ENCODE measurements at places on chromosomes 5 and 9.

DNA sequence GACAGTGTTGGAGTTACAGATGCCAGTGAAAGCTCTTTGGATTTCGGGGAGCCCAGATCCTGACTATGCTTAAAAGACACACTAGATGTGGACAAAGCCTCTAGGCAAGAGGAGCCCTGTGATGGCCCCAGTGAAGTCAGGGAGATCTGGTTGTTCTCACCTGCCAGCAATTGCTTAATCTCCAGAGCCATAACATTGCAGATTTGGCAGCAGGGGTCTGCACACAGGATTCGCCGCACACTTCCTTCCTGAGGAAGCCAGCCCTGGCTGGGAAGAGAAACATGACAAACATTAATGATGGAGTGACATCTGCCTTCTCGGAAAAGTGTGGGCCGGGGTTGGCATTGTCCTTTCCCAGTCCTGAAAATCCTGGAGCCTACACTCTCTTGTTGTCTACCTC lies 65.2 kb upstream of the PHF24 start:
- DNase-seq: no peak

DNA sequence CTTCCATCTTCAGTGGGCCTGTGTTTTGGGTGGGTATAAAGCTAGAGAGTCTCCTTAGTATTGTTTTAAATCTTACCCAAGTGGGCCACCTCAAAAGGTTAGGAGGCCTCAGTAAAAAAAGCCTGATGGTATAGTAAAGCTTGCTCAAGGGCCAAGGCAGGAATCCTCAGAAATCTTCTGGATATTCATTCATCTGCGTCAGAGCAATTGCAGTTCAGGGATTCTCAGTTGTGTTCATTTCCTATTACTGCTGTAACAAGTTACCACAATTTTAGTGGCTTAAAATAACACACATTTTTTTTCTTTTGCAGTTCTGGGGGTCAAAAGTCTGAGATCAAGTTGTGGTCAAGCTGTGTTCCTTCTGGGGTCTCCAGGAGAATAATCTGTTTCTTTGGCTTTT lies 985.5 kb downstream of the TLE4 start:
- DNase-seq: no peak

GRCh38 chr9:137485343-137486140 lies 26.4 kb upstream of the NSMF start:
- DNase-seq: no peak

- no peak for DNase-seq
Measured at GRCh38 chr5:31993165-31993961, 180.8 kb downstream of the GOLPH3 start.

- DNase-seq: peak; percentile 70
Measured at GRCh38 chr5:317086-317811, 4.3 kb upstream of the AHRR start.

- no peak for DNase-seq
Measured at GRCh38 chr9:134993416-134993815, 75.7 kb upstream of the FCN1 start.

GRCh38 chr5:111463311-111463710 lies 49.0 kb downstream of the STARD4 start:
- no peak for DNase-seq

GRCh38 chr9:15370466-15371447 lies 51.9 kb upstream of the SNAPC3 start:
- no peak for DNase-seq

DNA sequence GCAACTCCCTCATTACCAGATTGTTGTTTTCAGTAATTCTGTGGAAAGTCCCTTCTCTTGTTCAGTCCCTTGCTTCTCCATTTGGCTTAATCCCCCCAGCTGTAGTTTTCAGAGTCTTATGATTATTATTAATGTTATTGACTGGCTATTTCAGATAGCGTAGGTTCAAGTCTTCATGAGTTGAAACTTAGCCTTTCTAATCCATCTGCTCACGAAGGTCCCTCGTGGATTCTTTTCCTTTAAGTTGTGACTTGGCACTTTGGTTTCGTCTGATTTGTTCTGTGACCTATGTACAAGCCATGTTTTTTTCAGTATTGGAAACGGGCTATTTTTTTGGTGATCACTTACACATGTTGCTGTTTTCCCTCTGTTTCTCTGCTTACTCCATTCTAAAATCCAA lies 260.3 kb downstream of the TMEM167A start:
- no peak for DNase-seq

DNA sequence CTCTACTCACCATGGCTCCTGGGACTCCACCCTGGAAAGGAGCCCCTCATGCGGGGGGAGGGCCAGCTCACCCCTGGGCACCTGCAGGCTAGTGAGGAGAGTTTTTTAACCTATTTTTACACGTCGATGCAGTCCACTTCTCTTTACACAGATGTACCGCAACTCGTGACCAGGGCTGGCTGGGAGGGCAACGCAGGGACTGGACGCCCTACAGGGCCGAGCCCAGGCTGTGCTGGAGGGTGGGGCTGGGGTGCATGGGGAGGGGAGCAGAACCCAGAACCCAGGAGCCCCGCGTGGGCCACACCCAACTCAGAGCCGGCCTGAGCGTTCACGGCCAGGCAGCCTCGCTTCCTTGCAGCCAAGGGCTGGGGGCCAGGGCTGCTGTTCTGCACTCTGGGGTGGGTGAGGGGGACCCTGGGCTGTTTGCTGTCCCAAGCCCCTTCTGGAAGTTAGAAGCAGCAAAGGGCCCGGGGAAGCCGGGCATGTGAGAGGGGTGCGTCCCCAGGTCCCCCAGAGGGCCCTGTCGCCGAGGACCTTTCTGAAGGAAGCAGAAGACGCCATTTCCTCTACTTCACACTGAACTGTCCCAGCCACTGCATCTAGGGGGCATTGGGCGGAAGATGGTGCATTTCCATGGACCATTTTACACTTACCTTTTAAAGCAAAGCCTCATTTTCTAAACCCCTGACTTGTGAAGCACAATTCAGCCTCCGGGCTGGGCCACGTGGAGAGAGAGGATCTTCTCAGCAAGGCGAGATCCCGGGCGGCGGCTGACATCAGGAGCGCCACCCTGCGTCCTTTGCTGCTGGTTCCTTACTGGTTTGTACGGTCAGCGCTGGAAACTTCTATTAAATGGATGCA lies 90.5 kb downstream of the KCNT1 start:
- no peak for DNase-seq

DNA sequence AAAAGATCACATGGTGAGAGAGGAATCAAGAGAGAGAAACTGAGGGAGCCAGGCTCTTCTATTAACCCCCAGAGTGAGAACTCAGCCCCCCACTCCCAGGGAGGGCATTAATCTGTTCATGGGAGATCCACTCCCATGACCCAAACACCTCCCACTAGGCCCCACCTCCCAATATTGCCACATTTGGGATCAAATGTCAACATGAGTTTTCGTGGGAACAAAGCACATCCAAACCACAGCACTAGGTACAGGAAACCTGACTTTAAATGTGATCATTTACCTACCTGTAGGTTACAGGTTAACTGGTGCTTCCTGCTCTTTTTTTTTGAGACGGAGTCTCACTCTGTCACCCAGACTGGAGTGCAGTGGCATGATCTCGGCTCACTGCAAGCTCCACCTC lies 16.9 kb downstream of the NNT start:
- no peak for DNase-seq

DNA sequence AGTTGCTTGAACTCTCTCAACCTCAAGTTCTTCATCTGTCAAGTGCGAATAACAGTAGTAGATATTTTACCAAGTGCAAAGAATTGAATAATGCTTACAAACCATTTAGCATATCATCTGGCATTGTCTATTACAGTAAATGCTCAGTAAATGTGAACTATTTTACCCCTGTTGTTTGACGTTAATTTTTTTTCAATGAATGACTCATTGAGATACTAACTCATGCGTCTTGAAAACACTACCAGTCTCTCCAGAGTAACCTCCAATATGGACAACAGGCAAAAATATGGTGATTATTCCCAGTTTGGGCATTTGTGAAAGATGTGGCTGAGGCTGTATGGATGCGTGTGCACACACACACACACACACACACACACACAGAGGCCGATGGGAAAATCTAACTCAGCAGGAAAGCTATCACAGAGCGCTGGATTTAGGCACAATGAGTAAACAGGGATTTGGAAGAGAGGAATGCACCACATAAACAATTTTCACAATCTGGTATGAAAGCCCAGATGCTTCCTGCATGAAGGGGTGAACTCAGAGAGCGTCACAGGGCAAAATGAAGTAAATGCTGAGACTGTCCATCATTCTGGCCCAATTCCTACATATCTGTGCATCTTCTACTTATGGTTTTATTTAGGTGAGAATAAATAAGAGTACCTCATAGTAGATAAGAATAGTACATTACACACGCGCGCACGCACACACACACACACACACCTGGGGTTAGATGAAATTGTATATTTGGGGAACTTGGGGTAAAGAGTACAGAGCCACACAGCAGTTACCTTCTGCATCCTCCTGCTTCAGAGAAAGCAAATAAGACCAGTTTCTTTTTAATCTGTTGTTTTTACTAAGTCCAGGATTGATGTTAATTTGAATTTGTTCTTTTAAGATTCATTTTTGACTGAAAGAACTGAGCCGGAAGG lies 128.7 kb downstream of the PALM2AKAP2 start:
- no peak for DNase-seq

- DNase-seq: no peak
Measured at GRCh38 chr9:129121483-129121882, 10.3 kb downstream of the PTPA start.

- no peak for DNase-seq
Measured at GRCh38 chr9:86891091-86891490, 56.2 kb downstream of the GAS1 start.

DNA sequence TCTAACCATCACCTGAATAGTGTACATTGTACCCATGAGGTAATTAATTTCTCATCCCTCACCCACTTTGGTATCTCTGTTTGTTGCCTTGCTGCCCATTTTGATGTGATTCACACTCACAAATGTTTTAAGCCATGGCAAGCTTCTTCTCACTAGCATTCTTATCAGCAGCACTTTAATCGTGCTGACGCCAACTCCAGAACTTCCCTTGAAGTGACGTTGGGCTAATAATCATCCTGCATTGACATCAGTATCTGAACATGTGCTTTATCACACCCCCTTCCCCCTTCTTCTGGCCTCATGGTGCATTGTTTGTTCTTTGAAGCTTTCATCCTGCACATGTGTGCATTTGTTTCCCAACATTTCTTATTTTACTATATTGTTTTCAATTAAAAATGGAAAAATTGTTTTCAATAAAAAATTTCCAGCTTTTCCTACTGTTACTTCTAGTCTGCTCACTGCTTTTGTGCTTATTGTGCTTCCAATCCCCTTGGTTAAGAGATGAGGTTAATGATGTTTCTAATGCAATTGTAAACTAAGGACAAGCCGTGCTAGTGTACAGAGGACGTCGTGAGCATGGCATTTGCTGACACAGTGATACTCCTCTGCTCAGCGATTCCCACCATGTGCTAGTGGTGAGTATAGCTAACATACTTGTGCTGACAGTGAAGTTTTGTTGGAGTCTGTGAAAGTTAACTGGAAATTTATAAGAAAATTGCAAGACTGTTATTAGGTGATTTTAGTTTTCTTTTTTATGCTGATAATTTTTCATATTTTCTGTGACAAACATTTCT lies 238.5 kb downstream of the KDM4C start:
- DNase-seq: no peak

- no peak for DNase-seq
Measured at GRCh38 chr5:81239613-81240012, 6.5 kb downstream of the CKMT2 start.

DNA sequence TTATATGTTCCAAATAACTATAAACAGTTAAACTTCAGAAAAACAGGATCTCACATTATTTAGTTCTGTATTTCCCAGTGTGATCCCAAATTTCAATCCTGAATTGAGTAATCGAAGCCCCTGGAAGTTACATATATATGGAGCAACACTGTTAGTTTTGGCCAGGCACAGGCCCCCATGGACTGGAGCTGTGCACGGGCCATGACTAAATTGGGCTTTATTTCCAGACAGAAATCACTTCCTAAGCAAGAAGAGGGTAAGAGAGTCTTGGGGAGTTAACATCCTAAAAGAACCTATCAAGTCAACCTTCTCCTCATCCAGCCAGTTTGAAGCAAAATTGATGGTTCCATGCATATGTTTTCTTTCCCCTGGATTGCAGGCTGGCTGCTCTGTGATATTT lies 393.0 kb downstream of the TMEM167A start:
- DNase-seq: no peak

GRCh38 chr5:116032094-116032517 lies at the start of gene ARL14EPL:
ARL14EPL (plus strand) TSS chr5:116032472; CDS start chr5:116051466, 18,994 bp downstream.
- peak; percentile 7 for DNase-seq

DNA sequence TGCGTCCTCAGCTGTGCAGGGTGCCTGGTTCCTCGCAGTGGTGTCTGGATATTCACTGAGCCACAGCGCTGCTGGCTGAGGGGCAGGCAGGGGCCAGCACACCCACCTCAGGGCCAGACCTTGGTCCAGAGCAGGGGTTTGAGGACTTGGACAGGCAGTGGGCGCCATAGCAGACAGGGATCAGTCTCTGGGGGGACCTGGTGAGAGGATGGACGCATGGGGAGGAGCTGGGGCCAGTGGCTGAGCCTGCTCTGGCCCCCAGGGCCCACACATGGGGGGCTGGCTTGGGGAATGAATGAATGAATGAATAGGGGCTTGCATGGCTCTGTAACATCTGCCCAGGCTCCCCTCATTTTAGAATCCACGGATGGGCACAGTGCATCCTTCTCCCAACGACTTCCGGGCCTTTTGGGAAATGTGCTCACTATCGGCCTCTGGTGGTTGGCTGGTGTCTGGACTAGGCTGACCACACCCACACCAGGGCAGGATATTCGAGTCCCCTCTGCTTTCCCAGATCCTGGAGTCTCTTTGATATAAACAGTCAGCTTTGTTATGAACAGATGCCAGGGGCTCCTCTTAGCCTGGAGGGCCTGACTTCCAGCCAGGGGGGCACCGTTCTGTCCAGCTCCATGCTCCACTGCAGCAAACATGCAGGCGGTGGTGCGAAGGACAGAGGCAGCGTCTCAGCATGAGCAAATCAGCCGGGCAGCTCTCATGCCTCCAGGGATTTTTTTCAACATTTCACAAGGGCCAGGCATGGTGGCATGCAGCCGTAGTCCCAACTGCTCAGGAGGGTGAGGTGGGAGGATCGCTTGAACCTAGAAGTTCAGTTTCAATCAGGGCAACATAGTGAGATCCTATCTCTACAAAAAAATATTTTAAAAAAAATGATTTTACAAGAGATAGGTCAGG lies 62.6 kb downstream of the NEK6 start:
- DNase-seq: peak; percentile 64

GRCh38 chr5:22947921-22948320 lies 94.8 kb upstream of the CDH12 start:
- DNase-seq: no peak

DNA sequence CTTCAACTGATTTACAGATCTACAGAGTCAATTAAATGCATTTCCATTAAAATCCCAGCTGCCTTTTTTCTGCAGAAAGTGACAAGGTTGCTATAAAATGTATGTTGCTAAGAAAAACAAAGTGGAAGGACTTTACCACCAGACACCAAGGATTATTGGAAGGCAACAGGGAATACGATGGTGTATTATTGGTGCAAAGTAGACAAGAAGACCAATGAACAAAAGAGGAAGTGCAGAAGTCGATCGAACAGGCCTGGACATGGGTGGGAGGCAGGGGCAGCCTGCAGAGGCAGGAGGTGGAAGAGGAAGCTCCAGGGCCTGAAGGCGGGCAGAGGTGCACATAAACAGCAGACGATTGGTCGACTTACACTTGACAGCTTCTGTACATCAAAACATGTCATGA lies 10.6 kb upstream of the SLC6A19 start:
- no peak for DNase-seq

- no peak for DNase-seq
Measured at GRCh38 chr5:113119246-113119924, 142.8 kb downstream of the DCP2 start.
